HAP-1 (cell line): ENCODE measurements at places on chromosomes 16 and 17.

DNA sequence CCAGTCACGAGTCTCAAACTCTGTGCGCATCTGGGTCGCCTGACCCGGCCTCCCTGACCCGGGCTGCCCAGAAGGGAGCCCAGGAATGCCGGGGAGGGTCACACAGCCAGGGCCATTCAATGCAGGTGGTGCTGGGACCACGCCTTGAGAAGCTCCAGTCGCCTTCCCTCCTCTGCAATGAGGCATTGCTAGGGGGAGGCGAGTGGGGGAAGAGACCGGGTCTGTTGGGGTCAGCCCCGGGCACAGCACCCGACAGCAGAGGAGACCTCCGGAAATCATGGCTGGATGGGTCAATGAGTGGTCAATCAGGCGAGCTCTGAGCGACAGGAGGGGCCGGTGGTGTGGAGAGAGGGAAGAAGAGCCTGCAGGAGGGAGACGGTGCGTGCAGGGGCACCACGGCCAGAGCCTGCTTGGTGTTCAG, 13.3 kb downstream of the JPH3 start:
- DNase-seq = no peak

DNA sequence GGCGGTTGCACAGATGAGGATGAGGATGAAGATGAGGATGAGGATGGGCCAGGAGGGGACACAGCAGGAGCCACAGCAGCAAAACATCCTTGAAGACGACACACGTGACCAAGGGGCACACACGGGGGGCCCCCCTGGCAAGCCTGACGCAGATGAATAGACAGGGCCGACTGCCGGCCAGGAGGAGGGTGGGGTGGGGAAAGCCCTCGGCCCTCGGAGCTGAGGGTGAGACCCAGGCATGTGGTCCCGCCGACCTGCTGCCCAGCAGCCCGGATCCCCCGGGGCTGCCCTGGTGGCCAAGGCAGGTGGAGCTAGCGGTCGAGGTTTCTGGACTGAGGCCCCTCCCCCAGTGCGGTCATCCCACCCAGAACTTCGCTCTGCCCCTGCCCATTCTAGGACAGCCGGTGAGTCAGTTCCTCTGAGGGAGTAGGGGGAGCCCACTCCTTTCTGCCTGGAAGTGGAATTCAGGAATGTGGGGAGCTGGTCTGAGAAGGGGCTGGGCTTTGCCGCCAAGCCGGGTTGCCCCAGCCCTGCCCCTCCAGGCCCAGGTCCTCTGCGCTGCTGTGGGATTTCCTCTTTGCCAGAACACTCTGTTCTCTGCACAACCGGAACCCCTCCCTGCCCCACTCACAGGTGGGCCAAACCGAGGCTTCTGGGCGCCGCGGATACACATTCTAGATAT, 9.9 kb downstream of the CYGB start:
- no peak for DNase-seq

DNA sequence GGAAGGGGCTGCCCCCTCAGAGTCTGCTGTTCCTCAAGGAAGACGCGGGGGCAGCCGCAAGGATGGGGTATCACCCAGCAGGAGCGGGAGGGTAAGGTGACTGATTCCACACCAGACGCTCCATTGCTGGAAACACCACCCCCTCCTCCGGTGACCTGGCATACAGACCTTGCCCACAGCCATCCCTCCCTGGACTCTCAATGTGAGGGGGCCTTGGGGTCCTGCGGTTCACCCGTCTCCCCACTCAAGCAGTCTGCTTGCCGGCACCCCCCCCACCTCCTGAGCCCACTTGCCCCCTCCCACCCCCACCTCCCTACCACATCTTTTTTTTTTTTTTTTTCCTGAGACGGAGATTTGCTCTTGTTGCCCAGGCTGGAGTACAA, 12.1 kb upstream of the HS3ST6 start:
- DNase-seq = no peak

- DNase-seq = no peak
Observed at GRCh38 chr16:57577214-57577613, 34.8 kb downstream of the ADGRG5 start.

GRCh38 chr17:51373489-51374152, 113.3 kb downstream of the UTP18 start:
- peak; percentile 94 for DNase-seq

DNA sequence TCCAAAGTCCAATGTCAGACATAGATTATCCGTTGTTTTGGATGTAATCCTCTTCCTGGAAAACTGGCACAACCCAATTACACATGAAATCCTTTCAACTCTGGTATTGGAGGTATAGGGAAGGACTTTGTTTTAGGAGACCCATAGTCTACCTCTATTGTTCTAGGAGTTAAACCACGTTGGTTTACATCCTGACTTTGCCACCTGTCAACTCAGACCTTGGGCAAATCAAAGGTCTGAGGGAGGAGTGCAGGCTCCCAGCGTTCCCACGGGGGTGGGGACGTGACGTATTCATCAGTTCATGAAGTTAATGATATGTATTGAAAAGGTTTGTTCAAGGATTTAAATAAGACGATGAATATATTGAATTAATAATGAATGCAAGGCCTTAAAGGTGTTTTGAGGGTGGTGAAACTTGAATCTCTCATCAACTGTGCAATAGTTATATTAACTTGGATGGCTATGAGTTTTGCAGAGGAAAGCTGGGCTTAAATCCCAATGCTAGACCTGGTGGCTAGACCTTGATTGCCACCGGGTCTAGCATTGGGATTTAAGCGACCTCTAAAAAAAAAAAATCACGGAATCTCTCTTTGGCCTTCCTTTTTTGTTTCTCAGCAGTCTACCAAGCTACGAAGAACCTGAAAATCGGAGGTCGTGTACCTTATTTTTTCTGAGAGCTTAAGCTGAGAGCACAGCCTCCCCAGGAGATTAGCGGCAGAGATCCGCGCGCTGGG, 744 bp upstream of the NF1 start:
- no peak for DNase-seq

- DNase-seq = no peak
Observed at GRCh38 chr17:61201211-61201610, 198.4 kb upstream of the TBX2 start.

DNA sequence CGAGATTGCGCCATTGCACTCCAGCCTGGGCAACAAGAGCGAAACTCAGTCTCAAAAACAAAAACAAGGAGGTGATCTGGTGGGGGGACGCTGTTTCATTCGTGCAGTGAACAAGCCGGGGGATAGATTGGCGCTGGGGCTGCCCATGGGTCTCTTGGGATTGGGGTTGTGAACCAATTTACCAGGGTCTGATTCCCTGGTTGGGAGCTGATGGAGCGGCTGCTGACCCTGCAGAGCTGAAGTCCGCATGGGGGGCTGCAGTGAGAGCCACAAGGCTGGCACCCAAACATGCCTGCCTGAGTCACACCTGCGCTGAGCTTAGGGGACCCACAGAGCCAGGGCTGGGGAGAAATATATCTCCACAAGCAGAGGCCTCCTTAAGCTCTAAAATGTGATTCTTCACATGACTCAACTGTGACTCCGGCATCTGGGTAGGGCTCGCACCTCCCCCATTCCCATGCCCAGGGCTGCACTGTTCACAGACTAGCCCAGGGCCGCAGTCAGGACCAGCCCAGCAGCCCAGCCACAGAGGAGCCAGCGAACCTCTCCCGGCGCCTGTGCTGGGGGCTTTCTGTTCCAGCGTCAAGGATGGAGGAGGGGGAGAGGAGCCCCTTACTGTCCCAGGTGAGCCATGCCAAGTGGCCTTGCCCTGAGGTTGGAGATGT, 5.0 kb downstream of the TSPAN10 start:
- no peak for DNase-seq

GRCh38 chr16:67404740-67405226, 11.5 kb upstream of the TPPP3 start:
- DNase-seq = no peak

GRCh38 chr16:48217708-48218107, 26.4 kb upstream of the LONP2 start:
- DNase-seq = no peak

DNA sequence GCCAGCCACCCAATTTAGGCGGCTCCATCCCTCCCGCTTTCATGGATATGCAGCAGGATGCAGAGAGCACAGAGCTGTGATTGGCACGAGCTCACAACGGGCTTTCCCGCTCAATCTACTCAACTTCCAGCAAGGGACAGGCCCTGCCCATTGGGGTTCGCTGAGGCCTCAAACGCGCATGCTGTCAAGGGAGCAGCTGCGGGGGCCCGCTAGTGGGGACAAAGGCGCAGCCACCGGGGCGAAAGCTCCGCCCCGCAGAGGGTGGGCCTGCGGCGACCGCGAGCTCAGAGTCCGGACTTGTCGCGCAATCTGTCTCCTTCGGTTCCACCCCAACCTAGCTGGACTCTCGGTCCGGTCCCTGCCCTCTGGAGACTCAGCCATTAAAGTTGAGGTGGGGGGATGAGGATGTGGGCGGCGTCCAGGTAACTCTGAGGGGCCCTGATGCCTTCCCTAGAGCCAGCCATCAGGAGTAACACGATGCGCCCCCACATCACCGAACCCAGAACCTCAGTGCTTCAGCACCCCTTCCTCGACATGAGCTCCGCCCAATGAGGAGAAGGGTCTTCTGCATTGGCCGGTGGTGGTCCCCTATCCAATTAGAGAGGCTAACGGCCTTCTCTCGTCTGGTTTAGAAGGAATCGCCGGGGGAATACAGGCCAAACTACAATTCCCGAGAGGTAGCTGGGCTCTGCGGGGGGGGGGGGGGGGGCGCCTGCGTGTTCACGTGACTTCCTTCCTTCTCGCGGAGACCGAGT, 489 bp upstream of the NFATC3 start:
- peak; percentile 90 for DNase-seq

GRCh38 chr16:12917653-12918052, 16.3 kb downstream of the SHISA9 start:
- no peak for DNase-seq

DNA sequence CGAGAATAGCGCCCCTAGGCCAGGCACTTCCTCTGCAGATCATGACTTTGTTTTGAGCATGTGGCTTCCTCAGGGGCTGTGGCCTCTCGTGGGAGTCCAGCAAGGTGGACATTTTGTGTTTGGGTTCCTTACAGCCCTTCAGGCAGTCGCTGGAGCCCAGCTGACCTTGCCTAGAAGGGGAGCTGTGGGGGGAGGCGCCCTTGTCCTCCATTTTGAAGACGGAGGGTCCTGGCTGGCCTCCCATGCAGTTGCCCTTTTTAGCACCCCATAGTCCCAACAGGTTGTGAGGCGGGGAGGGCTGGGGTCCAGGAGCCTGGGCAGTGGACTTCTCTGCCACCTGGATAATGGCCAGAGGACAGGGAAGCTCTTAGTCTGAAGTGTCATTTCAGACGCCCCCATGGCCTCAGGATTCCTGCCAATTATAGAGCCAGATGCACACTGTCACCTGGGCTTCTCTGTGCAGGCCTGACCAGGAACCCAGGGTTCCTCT, 1.4 kb downstream of the SOST start:
- DNase-seq = no peak

GRCh38 chr16:13780406-13781168, 139.4 kb upstream of the ERCC4 start:
- no peak for DNase-seq

GRCh38 chr17:13311306-13311705, 290.4 kb downstream of the HS3ST3A1 start:
- no peak for DNase-seq

DNA sequence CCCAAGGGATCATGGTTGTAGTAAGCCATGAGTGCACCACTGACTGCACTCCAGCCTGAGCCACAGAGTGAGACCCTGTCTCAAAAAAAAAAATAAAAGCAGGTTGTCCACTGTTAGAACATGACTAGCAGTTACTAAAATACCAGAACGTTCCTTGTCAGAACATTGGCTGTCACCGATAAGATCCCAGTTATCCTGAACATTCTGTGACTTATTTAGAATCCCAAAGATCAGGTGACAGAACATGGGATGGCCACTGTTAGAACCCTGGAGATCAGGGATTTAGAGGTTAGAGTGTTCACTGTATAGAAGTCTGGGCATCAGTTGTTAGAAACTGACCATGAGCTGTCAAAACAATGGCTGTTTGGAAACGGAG, 8.6 kb downstream of the CES4A start:
- DNase-seq = no peak
